Stimulated activated CD4-positive, alpha-beta T cell treated with anti-CD3 and anti-CD28 coated beads, Interleukin-2, amount 100 ng/mL, for 48 hours (primary cell): ENCODE measurements at places on chromosomes 1 and 21.

- DNase-seq, result no peak
These were observed 55.0 kb upstream of the SERBP1 start for GRCh38 chr1:67485046-67485811.

DNA sequence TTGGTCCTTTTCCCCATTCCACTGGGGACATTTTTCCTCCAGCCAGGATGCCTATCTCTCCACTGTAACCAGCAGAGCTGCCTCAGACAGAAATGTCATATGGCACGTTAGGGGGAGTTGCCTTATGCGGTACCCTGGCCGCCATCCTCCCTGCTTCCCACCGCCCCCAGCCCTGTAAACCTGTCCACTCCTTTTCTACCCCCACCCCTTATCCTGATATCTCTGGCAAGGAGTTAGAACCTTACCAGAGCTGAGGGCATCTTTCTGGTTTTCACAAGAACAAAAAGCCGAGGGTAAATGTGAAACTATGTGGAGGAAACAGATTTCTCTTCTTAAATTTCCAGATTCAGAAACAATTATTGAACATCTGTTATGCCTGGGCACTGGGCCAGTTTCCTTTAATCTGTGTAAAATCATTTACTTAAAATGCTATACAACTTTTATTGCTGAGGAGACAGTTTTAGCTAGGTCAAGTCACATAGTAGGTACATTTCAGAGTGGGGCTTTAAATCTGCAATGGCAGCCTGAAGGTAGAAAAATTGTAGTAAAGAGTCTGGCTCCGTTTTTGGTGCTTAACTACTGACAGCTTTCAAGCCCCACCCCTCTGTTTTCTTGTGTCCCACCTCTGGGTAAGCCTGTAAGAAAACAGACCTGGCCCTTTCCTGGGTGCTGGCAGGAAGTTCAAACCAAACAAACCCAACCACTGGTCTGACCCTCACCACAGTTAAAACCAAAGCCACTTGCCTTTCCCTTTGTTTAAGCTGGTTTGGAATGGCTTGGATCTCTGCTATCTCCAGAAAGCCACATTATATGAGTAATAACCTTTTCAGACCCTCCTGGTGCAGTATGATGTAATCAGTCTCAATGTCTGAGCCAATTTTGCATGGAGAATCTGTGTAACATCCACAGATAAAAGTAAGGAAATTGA, 319.0 kb downstream of the HHAT start:
- DNase-seq, result no peak

GRCh38 chr1:201944639-201945038, 1.7 kb downstream of the LMOD1 start:
- DNase-seq, result no peak

- no peak for DNase-seq
These were observed 45.3 kb downstream of the LGR6 start for GRCh38 chr1:202238914-202239313.

DNA sequence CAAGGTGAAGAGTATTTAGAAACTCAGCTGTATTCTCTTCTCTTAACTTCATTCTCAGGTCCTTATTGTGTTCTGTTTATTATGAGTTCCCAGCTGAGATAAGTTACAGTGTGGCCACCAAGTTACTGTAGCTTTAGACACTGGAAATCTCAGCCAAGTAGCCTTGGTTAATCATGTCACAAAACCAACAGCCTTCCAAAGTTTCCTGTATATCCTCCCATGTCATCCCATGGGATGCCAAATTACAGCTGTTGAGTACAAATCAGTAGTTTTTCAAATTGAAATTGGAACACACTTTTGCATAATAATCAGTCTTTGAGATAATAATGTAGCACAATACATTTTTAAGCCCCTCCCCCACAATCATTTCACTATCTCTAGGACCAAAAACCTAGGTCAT, 10.7 kb downstream of the ADAMTS5 start:
- DNase-seq, result no peak

DNA sequence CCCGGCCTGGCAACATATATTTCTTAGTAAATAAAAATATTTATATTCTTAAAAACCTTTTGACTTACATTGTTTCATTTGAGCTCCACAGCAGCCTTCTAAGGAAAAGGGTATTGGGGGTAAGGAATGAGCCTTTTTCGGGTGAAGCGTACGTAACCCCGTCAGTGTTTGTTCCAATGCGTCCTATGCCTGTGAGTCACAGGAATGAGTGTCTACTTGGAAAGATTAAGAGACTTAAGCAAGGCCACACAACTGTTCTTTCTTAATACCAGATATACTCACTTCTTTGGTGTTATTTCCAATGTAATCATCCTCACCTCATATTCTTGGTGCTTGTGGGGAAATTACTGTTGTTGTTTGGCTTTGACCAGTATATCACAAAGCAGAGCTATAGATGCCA, 22.7 kb downstream of the WDTC1 start:
- no peak for DNase-seq

- DNase-seq, result no peak
These were observed 9.7 kb downstream of the CD2 start for GRCh38 chr1:116763787-116764465.

DNA sequence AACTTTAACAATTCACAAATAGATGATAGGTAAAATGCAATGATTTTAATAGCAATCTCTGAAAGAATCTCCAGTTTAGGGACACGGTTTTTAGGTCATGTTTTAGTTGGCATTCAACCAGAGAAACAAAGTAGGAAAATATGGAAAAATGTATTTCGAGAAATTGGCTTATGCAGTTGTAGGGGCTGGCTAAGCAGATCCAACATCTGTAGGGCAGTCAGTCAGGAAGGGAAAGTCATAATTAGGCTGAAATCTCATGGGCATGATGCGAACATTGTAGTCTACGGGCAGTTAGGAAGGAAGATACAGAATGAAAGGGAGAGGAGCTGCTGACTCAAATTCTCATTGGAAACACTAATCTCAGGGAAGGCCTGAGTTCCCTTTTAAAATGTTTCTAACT, 1276.0 kb upstream of the ADGRL4 start:
- no peak for DNase-seq

DNA sequence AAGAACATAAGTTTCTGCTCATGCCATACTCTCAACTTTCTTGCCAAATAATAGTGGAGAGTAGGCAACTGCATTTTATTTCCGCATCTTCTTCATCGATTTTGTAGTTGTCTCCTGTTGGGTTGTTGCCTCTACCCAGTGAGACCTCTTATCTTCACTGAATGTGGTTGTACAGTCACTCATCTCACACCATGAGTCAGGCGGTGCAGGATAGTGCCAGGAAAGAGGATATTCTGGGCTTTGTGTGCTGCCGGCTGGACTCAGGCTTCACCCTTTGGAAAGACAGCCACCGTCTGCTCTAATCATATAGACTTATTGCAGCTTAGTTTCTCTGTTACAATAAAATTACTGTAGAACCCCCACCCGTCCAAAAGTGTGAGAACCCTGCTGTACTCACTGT, 154.3 kb upstream of the USP24 start:
- no peak for DNase-seq

- no peak for DNase-seq
These were observed 44.3 kb downstream of the NEK2 start for GRCh38 chr1:211631168-211631567.

- DNase-seq, result no peak
These were observed 110.6 kb downstream of the XCL2 start for GRCh38 chr1:168433238-168433637.

DNA sequence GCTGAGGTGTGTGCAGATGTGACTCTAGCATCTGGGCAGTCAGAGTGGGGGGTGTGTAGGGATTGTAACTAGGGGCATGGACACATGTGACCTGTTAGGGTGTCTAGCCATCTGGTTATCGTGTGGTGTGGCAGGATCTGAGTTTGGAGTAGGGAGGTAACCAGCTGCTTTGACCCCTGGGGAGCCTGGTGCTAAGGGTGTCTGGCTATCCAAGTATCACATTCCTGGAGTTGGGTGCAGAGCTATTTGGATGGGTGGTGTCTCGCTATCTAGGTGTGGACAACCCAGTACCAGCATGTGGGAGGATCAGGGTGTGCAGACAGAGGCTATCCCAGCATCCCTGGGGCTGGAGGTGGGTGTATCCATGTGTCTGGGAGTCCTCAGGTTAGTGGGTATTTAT, 4.7 kb downstream of the PTPRU start:
- DNase-seq, result no peak

GRCh38 chr21:45834026-45834715, 147.4 kb upstream of the COL6A1 start:
- DNase-seq, result no peak

DNA sequence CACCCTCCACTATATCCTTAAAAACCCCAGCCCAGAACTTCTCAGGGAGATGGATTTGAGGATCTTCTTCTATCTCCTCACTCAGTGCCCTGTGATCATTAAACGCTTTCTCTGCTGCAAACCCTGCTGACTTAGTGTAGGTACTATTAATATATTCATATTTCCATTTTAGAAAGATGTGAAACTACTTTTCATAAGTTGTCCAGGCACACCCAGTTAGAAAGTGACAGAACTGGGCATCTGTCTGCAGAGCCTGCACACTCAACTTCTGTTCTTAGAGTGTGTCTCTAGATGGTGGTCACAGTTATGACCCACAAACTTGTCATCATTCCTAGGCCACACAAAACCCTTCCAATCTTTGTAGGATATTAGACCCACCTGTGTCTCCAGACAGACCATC, 55.0 kb downstream of the FCRL5 start:
- no peak for DNase-seq

GRCh38 chr1:221141096-221141495, 261.9 kb downstream of the HLX start:
- no peak for DNase-seq

- DNase-seq, result no peak
These were observed 134.2 kb downstream of the KAZN start for GRCh38 chr1:14732728-14733047.

GRCh38 chr21:42840411-42841155, 38.8 kb downstream of the WDR4 start:
- DNase-seq, result no peak

DNA sequence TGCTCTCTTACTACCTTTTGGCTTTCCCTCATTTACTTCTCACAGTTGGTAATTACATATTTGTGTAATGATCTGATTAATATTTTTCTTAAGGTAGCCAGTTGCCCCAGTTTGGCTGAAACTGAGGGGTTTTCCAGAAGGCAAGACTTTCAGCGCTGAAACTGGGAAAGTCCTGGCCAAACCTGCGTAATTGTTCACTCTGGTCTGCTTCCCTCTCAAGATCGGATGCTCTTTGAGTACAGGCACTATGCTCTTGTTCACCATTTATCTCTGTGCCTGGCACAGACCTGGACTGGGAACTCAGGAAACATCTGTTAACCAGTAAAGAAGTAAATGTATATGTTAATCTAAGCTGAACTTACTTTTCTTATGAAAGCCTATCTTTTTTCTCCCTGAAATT, 209.6 kb upstream of the HOOK1 start:
- no peak for DNase-seq

GRCh38 chr1:177928194-177928593, 41.7 kb downstream of the SEC16B start:
- no peak for DNase-seq

DNA sequence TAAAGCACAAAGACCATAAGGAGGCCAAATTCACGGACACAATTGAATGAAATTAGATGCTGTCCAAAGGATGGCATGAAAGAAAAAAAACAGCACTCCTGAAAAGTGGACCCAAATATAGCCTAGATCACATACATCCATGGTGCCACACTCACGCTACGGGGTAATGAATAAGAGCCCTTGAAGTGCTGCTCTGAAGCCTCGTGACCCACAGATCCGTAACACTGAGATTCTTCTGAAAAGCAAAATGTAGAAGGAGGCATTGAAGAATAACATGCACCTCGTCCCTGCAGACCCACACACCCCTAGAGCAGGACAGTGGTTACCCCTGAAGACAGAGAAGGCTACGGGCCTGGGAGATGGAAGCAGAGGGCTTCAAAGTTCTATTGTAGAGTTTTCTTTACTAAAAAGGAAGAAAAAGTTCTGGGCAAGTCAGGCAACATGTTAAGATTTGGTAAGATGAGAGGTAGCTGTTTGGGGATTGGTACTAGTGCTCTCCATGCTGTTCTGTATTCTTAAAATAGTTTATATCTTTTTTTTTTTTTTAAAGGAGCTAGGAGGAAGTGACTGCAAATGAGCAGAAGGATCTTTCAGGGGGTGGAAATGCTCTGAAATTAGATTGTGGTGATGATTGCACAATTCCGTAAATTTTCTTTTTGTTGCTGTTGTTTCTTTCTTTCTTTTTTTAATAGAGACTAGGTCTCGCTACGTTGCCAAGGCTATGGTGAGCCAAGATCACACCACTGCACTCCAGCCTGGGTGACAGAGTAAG, 4.1 kb upstream of the ITGB2 start:
- no peak for DNase-seq

DNA sequence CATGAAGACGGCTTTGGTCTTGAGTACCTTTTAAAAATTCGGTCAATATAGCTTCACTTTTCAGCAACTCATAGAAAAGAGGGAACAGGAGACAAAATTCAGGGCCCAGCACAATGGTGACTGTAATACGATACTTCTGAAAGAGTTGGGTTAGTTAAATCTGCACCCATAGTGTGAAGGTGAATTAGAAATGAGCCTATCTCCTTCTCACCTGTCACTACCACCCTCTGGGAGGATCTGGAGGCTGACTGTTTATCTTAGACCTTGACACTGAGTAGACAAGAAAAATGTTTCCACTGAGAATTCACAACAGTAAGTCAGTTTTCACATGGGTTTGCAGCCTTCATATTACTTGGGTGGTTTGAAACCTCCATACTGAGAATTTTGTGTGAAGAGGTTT, 57.9 kb upstream of the HMGB4 start:
- no peak for DNase-seq

GRCh38 chr1:39110325-39110851, 84.2 kb downstream of the NDUFS5 start:
- no peak for DNase-seq

GRCh38 chr1:230549625-230550024, 92.7 kb upstream of the COG2 start:
- DNase-seq, result no peak

- no peak for DNase-seq
These were observed 61.5 kb upstream of the GJA5 start for GRCh38 chr1:147821883-147822282.

DNA sequence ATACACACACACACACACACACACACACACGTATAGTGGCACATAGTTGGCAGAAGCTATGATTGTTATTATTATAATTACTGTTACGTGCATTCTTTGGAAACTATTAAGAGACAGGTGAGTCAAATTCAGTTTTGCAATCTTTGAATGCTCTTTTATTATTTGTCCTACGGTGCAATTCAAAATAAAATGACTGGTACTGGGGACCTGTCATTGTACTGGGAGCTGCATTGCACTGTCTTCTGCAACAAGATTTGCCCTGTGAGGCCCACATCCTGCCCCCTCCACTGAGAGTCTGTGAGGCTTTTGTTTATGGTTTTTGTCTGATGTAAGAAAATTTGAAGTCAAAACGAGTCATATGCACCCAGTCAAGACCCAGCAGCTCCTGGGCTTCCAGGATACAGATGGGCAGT, 1.9 kb downstream of the LY9 start:
- DNase-seq, result peak; percentile 32

DNA sequence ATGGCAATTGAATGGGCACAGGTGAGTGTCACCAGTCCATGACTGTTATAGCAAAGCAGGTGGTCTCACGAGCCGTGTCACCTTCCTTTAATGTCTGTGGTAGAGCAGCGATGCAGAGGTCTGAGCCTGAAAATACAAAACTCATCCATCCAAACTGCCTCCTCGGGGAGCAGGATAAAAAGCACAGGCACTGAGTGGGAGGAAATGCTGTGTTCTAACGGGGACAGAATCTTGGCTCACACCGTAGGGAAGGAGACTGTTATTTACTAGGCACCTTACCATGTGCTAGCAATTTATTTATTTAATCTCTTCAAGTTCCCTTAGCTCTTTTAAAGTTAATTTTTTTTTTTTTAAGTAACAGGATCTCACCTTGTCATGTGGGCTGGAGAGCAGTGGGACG, 1.2 kb downstream of the ASCL5 start:
- DNase-seq, result no peak
